ENCODE measurements at places on chromosomes 1 and 21.

DNA sequence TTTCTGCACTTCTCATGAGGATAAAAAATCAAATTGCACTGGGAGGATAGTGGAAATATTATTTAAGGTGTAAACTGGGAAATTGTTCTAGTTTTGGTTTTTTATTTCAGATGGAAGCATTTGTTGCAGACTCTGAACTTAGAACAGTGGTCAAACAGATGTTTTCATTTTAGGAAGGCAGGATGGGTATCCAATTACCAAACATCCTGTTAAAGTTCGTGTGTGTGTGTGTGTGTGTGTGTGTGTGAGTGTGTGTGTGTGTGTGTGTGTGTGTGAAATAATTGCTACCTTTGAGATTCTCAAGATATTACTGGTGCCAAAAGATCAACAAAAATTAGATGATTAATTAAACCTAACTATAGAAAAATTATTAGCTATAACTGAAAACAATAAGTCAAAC is 24.3 kb upstream of the DUSP10 start:
- no peak for DNase-seq

DNA sequence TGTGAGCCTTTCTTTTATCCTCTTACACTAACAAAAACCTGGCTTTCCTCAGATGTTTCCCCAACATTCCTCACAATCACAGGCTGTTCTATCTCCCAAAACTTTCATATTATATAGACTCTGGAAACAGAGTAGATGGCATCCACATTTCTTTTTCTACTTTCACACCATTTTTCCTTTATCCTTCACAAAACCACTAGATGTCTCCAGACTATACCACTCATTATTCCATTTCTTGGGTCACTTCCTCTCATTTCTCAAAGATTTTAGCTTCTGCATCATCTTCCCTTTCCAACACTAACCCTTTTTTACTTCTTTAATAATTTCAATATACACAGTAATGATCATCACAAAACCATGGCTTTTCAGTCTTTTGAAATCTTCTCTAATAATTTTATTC is 286.0 kb upstream of the DEPDC1 start:
- DNase-seq: no peak

- no peak for DNase-seq
Measured at GRCh38 chr1:116451702-116452101, 78.7 kb downstream of the ATP1A1 start.

DNA sequence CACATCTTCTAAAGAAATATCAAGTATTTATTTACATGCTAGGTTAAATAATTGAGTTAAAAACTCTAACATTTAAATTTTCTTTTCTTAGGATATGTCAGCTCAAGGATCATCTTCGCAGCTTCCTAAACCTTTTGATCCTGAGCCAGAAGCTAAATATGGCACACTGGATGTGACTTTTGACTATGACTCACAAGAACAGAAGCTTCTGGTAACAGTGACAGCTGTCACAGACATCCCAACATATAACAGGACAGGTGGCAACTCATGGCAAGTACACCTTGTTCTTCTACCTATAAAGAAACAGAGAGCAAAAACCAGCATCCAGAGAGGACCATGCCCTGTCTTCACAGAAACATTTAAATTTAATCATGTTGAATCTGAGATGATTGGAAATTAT is 132.7 kb upstream of the SERTAD4 start:
- no peak for DNase-seq

- peak; percentile 81 for DNase-seq
Measured at GRCh38 chr1:104463126-104463697, 713.5 kb downstream of the AMY1C start.

- no peak for DNase-seq
Measured at GRCh38 chr1:43509740-43510375, 20.8 kb upstream of the PTPRF start.

DNA sequence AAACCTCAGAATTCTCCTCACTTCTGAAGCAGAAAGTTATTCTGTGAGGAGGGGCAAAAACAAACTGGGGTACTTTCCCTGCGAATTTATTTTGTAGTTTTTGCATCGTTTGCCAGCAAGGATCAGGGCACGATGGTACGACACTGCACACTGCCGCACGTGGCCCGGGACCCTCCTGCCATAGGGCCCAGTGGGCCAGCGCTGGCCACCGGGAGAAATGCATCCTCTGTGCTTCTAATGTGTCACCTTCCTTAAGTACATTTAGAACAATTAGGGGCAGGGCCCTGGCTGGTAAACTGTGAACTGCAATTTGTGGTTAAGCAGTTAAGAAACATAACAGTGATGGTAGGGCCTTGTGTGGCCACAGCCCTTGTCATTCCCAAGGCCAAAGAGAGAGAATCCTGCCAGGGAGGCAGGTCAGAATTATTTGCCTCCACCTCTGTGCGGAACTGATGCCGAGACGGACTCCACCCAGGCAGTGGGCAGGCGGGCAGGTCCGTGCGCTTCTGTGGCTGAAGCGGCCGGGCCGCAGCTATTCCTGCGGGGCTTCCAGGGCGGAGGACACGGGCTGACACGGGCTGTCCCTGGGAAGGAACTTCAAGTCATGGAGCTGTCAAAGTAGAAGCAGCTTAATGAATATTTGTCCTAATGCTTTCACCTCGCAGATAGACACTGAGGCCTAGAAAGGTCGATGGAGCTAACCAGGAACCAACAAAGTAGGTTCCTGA is 12.5 kb downstream of the GPR137B start:
- DNase-seq: no peak

- DNase-seq: no peak
Measured at GRCh38 chr1:217137210-217137881, 414.1 kb upstream of the ESRRG start.

GRCh38 chr21:29342363-29342957 is 43.7 kb downstream of the BACH1 start:
- no peak for DNase-seq

GRCh38 chr1:246526915-246527314 is 19.8 kb upstream of the SMYD3 start:
- DNase-seq: no peak

GRCh38 chr21:44405948-44406872 is 49.1 kb upstream of the LRRC3 start:
- DNase-seq: no peak

DNA sequence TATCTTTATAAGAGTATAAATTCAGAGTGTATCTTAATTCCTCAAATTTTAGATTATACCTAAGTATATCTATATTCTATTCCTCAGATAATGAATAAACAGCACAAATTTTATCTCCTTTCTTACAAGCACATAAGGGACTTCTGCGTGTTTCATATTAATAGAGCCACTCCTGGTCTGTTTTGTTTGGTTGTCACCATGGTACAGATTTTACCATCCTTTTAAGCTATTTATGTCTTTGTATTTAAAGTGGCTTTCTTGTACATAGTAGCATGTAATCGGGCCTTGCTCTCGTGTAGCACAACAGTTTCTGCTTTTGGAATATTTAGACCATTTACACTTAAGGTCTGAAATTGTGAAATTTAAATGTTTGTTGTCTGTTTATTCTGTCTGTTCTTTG is 52.6 kb upstream of the SLC35A3 start:
- no peak for DNase-seq

- DNase-seq: peak; percentile 20
Measured at GRCh38 chr1:111516005-111516535, 12.6 kb upstream of the ADORA3 start.

DNA sequence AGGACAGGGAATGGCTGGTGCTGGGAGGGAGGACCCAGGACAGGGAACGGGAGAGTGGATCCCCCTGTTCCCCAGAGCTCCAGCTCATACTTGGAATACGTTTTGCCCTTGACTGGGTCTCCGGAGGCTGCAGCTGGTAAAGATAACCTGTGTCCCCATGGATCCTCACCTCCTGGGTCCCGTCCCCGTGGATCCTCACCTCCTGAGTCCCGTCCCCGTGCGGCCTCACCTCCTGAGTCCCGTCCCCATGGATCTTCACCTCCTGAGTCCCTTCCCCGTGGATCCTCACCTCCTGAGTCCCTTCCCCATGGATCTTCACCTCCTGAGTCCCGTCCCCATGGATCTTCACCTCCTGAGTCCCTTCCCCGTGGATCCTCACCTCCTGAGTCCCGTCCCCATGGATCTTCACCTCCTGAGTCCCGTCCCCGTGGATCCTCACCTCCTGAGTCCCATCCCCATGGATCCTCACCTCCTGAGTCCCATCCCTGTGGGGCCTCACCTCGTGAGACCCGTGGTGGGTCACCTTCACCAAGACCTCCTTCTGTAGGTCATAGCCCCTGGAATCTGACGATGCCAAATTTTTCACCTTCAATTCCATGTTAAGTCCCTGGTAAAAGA is 61.4 kb downstream of the SCCPDH start:
- no peak for DNase-seq

All from DMS79 treated with DMSO at 0.1 percent for 48 hours (cell line).